ENCODE measurements at places on chromosomes 5 and 9.
A peak's percentile ranks its signal among the peaks of the same experiment; 100 is the strongest.

DNA sequence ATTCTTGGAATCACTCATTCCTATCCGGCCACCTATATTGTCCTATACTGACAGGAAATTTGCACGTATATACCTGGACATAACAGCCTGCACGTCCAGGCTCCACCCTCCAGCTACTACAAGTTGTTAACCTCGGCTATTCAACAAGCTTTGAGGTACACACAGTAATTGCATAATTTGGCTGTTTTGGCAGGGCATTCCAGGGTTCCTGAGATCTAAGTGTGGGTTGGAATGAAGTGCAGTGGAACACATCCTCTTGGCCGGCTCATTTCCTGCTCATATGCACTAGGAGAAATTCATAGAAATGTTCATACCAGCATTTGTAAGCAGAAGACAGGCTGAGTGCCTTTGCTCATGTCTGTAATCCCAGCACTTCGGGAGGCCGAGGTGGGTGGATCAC, 222.3 kb downstream of the FBXL7 start:
- DNase-seq, result no peak

DNA sequence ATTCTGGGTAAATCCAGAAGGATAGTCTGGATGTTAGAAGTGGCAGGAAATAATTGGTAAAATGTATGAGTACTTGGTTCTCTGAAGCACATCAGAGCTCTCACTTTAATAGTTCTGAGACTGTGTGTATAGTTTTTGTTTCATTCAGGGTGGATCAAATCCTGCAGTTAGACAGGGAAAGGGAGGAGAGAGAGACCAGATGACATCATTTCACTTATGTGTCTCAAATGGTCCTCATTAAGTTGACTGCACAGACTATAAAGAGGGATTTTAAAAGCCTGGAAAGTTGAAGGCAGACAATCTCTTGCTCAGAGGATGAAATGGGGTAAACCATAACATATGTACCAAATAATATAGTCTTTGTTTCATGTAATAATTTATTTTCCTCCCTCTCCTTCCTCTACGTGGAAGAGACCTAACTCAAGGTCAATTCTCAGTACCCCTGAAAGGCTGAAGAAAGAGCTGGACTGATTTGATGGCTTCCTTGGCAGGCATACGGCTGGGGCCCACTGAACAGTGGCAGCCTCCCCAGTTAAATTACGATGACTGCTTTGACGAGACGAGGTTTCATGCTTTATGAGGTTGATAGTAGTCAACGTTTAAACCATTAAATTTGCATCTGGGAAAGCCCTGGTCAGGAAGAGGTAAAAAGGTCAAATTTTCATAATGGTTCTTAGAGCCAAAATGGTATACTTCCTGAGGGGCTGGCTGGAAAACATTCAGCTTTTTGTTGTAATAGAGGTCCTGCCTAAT, 395.1 kb upstream of the RPS23 start:
- no peak for DNase-seq

GRCh38 chr5:29024052-29024451, 1985.7 kb upstream of the CDH9 start:
- no peak for DNase-seq

DNA sequence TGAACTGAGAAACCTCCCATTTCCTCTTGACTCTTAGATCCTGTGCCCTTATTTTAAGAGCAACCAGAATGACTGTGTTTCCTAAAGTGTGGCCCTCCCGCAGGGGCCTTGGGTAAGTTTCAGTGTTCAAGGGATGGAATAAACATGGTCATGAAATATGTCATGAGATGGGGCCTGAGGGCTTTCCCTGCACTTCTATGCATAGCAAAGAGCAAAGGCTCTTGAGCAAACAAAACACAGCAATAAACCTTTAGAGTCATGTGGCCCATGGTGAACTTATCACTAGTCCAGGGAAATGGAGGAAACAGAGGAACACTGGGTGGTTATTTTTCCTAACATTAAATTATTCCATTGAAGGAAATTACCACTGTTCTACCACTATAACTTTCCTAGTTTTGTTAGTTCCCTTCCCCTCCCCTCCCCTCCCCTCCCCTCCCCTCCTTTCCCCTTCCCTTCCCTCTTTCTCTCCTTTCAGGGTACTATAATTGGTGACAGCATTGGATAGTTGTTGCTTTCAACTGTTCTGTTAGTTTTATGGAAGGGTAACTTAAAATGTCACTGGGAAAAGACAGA, 72.4 kb downstream of the CTSL start:
- no peak for DNase-seq

GRCh38 chr9:121757281-121757585, 105.8 kb downstream of the DAB2IP start:
- DNase-seq, result no peak

- DNase-seq, result peak; percentile 22
Measured at GRCh38 chr9:37650873-37651768, at the start of gene FRMPD1. Gene FRMPD1, plus strand, starts transcription at chr9:37650954. Its CDS starts 41,688 bp downstream, at chr9:37692642.

GRCh38 chr5:88952996-88953643, 70.1 kb upstream of the MEF2C start:
- DNase-seq, result no peak

- DNase-seq, result no peak
Measured at GRCh38 chr9:95012035-95012708, 285.7 kb downstream of the AOPEP start.

DNA sequence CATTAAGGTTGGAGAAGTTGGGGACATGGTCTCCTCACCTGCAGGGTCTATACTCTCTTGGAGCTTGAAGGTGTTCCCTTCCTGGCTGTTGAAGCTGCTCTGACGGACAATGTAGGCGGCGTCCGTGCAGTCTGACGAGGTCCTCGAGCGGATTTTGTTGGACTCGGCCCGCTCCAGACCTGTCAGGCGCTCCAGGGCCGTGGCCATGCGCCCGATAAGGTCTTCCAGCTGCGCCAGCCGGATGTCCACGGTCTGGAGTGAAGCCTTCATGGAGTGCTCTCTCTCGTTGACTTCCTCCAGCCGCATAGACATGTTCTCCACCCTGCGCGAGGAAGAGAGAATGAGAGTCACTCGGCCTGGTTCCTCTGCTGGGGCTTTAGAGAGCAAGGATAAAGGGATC, 122.6 kb upstream of the KLF9 start:
- DNase-seq, result no peak

- no peak for DNase-seq
Measured at GRCh38 chr9:20390400-20390799, 231.9 kb downstream of the MLLT3 start.

DNA sequence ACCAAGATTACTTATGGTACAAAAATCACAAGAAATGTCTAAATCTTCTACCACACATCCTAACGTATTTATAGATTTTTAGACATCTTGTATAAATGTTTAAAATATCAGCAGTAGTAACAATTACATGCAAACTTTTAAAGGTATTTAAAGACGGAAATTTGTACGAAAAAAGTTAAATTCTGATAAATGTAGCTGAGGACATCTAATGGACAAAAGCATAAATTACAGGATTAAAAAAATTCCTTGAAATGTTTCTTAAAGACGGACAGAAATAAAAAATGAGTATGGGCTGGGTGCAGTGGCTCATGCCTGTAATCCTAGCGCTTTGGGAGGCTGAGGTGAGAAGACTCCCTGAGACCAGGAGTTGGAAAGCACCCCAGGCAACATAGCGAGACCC, 15.8 kb downstream of the ERCC8 start:
- no peak for DNase-seq

DNA sequence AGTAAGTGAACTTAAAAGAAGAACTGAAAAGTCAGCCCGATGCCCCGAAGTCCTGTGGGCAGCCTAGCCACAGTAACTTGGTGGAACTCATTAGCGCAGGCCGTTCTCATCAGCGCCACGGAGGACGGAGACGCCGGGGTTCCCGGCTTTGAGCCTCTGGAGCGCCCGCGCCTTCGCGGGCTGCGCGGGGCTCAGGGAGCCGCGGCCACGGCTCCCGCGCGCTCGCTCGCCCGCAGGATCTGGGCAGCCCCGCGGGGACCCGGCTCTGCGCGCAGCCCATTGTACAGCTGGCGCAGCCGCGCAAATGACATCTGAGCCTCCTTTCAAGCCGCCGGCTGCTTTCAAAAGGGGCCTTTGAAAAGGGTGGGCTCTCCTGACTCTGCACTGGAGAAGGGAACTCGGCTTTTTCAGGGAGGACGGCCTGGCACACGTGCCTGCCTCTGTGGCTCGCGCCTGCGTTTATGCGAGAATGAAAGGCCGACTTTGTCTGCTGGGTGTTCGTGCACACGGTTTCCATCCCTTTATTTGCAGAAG, 40.7 kb downstream of the TLR4 start:
- DNase-seq, result no peak

DNA sequence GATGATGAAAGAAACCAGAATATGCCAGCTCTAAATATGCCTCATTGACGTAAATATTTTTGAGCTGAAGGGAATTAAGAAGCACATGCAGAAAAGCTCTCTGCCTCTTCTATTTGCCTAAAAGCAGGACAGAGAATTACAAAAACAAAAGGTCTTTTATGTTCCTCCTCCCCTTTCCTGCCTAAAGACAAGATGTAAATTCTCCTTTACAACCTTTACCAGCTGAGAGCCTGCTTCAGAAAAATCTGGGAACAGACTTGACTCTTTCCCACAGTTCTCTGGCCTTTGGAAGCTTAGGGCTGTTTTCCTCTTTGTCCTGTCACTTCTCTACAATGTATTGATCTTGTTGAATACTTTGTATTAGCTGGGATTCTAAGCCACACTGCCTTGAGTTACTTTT, 199.7 kb downstream of the TMC1 start:
- no peak for DNase-seq

DNA sequence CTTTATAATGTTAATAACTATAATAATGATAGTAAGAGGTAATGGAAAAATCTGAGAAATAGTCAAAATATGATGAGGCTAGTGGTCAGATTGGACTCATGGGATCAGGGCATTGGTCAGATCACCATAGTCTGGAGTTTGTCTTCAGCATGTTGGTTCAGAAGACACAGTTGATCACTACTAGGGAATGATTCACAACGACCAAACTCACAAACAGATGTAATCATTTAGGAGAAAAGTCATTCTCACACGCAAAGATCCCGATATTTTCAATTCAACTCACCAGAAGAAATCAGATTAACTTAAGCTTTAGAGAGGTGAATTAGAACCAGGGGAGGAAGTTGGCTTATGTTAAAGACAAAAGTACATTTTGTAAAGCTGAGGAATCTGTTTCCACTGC, 131.8 kb downstream of the LURAP1L start:
- peak; percentile 33 for DNase-seq

DNA sequence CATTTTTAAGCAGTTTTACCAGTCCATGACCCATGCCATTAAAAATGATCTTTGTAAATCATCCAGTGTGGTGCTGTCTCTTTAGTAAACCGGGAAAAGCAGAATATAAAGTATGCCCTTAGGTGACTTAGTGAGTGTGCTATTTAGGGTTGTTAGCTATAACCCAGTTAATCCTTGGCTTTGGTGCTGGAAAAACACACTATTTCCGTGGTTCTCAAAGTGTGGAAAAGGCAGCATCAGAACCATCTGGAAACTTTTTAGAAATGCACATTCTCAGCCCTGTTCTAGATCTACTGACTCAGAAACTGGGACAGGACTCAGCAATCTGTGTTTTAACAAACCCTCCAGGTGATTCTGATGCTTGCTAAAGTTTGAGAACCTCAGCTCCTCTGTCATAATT, 123.6 kb upstream of the ZNF608 start:
- no peak for DNase-seq

- no peak for DNase-seq
Measured at GRCh38 chr9:22383718-22384117, 62.9 kb upstream of the DMRTA1 start.

- DNase-seq, result peak; percentile 23
Measured at GRCh38 chr9:33044677-33045282, 19.7 kb downstream of the DNAJA1 start.

DNA sequence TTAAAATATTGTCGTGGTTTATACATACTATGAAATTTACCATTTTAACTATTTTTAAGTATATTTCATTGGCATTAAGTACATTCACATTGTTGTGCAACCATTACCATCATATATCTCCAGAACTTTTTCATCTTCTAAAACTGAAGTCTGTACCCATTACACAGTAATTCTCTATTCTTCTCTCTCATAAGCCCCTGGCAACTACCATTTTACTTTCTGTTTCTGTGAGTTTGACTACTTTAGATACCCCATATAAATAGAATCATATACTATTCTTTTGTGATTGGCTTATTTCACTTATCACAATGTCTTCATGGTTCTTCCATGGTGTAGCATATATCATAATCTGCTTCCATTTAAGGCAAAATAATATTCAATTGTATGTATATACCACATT, 30.3 kb downstream of the NDUFS4 start:
- no peak for DNase-seq

DNA sequence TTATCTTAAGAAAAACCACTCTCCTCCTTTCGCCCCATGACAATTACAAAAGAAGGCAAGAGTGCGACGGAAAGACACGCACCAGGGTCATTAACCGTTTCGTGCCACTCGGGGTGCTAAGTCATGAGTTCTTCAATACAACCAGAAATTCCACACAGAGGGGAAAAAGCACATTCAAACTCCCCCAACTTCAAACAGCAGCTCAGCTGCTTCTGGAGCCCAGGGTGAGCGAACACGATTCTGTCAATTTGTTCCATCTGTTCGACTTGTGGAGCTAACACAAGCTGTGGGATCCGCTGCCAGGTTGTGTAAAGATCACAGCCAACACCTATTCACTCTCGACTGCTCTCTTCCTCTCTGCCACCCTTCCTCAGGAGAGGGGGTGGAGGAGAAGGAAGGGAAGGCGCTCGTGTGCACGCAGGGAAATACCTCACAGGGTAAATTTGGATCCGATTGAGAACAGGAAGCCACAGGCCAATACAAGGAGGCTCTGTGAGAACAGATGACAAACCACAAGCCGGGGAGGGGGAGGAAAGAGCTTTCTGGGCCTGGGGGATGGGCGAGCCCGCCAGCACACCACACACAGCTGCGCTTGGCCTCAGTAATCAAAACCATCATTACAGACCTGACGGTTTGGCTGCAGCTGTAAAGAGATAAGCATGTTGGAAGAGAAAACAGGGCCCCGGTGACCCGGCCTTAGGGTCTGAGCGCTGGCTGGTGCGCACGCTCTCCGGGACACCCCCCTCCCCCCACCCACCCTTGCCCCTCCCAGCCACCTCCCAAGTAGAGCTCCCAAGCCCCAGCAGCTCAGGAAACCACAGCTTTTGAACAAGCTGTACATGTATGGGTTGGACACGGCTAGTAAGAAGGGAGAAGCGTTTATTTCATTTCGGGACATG, 54.3 kb downstream of the PTCH1 start:
- peak; percentile 95 for DNase-seq

DNA sequence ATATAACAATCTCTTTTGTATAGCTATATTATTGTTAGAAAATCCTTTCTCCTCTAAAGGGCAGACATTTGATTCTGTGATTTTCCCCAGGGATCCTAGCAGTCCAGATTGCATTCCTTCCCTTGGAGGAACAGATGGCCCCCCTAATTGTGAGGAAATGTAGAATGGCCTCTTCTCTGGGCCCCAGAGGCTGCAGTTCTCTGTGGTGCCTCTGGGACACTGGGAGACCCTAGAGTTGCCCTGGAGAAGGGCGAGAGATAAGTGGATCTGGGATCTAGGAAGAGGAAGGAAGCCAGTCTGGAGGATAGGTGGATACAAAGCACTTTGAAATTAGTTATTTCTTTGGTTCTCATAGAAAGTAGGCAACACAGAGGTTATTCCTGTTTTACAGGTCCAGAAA, 1.9 kb upstream of the HINT2 start:
- DNase-seq, result no peak

All from fibroblast of skin of right quadriceps (primary cell).